ENCODE measurements at places on chromosomes 2 and 18.

- no peak for DNase-seq
Observed at GRCh38 chr18:70329071-70329470, 40.2 kb downstream of the SOCS6 start.

- no peak for DNase-seq
Observed at GRCh38 chr2:187360286-187360685, 87.8 kb downstream of the CALCRL start.

- DNase-seq, result no peak
Observed at GRCh38 chr2:26556309-26557243, 78.7 kb upstream of the OTOF start.

- DNase-seq, result no peak
Observed at GRCh38 chr18:50582500-50582899, 22.6 kb downstream of the MAPK4 start.

DNA sequence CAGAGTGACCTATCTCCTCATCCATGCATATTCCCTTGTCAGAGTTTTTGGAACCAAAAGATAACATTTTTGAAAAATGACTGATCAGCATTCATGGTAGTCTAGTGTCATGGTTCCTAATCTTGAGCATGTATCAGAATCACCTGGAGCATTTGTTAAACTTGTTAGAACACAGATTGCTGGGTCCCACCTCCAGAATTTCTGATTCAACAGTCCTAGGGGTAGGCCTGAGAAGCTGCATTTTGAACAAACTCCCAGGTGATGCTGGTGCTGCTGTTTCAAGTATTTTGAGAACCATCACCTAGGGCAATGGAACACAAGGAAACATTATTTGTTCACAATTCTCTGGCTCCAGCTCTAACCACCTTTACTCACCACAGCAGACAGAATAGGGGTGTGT lies 21.0 kb downstream of the TMEM200C start:
- DNase-seq, result no peak

GRCh38 chr18:23882616-23883276 lies 131.8 kb upstream of the TTC39C start:
- no peak for DNase-seq

DNA sequence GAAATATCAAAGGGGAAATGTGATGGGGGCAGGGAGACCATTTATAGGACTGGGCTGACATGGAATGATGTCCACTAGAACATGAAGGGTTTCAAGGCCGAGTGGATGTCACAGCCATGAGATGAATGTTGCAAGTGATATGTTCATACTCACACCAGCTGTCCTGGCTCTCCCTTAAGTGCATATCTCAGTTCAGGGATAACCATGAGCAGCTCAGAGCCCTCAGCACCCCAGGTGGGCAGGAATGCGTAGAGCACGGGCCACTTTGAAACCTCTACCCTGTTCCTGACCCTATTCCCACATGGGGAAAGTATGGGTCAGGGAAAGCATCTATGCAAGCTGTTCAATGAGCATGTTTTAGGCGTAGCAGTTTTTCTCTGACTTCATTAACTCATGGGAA lies 12.4 kb upstream of the EML4 start:
- DNase-seq, result no peak

- no peak for DNase-seq
Observed at GRCh38 chr18:9494778-9495331, 19.5 kb downstream of the RALBP1 start.

- DNase-seq, result no peak
Observed at GRCh38 chr2:128735296-128735960, 416.8 kb upstream of the HS6ST1 start.

GRCh38 chr2:78992451-78992806 lies 33.1 kb upstream of the REG3G start:
- DNase-seq, result no peak

DNA sequence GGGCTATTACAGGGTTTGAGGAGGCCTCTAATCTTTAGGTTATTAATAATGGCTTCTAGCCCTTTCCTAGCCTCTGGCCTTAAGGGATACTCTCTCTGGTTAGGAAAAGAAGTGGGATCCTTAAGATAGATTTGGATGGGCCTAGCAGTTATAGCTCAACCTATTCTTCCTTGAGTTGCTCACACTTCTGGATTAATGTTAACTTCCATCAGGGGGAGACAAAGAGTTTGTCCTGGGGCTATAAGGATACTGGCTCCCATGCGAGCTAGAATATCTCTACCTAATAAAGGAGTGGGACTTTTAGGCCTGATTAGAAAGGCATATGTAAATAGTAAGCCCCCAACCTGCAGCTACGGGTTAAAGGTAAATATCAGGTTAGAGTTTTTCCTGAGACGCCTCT lies 14.3 kb upstream of the PTH2R start:
- no peak for DNase-seq

- no peak for DNase-seq
Observed at GRCh38 chr2:27925766-27926472, 35.4 kb downstream of the BABAM2 start.

DNA sequence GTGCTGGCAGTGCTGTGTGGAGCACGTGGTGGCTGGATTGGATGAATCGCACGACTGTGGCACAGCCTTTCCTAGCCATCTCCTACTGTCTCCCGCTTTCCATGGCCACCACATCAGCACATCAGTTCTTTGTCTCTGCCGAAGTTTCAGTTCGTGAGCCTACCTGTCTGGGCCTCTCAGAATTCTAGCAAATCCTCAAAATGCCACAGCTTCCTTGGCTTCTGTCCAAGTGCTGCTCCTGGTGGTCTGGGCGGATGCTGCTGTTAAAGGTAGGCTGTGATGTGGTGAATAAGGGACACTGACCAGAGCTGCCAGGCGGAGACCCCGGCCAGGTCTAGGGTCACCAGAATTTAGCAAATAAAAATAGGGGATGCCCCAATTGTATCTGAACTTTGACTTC lies 237.4 kb downstream of the LPIN1 start:
- DNase-seq, result no peak

GRCh38 chr2:27735263-27735904 lies 36.1 kb upstream of the MRPL33 start:
- no peak for DNase-seq

- no peak for DNase-seq
Observed at GRCh38 chr2:173524256-173524955, 169.7 kb downstream of the CDCA7 start.

DNA sequence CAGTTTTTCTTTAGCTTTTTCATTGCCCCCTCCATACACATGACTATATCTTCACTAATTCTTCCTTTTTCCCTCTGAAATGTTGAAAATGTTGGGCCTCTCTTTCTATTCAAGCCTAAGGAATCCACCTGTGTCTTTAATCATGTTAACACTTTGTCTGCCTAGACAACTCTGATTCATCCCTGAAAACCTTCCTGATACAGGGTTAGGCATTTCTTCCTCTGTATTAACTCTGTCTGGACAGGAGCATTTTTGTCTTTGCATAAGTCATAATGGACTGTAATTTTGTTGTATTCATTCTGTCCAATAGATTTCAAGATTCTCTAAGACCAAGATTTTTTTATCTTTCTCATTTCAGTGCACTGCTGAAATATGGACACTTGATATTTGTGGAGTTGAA lies 297.3 kb downstream of the IKZF2 start:
- no peak for DNase-seq

- no peak for DNase-seq
Observed at GRCh38 chr2:160228141-160228917, 28.3 kb upstream of the ITGB6 start.

GRCh38 chr2:101844055-101844635 lies 146.6 kb downstream of the MAP4K4 start:
- DNase-seq, result no peak

- no peak for DNase-seq
Observed at GRCh38 chr2:235170536-235171521, 219.0 kb downstream of the SH3BP4 start.

GRCh38 chr18:75977081-75977480 lies 518.0 kb downstream of the ZNF516 start:
- no peak for DNase-seq

- DNase-seq, result no peak
Observed at GRCh38 chr2:128622371-128622770, 303.7 kb upstream of the HS6ST1 start.

DNA sequence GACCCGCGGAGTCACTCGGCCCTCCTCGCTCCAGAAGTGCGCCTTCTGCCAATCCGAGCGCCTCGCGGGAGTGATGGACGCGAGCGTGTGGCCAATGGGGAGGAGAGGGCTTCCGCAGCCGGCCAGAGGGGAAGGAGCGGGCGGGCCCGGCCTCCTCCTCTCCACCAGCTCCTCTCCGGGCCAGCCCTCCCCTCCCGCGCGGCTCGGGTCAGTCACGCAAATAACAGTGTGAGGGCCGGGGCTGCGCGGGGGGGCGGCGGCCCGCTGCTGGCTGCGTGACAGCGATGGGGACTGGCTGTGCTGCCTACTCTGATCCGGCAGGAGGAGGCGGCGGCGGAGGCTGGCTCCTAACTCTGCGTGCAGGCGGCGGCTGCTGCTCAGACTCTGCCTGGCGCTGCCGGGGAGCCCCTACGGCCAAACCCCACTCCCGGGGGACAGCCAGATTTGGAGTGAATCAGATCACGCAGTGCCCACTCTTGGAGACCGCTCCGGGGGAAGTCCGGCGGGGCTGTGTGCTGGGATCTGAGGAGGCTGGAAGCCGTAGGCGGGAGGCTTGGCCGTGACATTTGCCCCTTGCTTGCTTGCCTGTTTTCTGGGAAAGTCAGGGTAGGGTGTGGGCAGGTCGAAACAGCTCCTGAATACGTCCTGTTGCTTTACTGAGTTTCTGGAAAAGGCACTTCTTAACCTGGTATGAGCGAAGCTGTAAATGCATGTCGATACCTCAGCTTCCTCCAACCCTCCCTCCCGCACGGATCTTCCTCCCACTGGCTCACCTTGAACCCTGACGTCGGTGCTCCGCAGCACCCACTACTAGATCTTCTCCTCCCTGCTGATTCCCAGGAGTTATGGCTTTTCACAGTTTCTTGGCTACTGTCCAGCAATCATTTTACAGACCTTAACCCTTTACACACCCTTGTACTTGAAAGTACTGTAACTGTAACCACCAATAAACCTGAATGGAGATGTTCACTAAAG lies 97.9 kb upstream of the SERTAD2 start:
- peak; percentile 97 for DNase-seq

GRCh38 chr2:60359569-60359968 lies 193.9 kb downstream of the BCL11A start:
- DNase-seq, result no peak

DNA sequence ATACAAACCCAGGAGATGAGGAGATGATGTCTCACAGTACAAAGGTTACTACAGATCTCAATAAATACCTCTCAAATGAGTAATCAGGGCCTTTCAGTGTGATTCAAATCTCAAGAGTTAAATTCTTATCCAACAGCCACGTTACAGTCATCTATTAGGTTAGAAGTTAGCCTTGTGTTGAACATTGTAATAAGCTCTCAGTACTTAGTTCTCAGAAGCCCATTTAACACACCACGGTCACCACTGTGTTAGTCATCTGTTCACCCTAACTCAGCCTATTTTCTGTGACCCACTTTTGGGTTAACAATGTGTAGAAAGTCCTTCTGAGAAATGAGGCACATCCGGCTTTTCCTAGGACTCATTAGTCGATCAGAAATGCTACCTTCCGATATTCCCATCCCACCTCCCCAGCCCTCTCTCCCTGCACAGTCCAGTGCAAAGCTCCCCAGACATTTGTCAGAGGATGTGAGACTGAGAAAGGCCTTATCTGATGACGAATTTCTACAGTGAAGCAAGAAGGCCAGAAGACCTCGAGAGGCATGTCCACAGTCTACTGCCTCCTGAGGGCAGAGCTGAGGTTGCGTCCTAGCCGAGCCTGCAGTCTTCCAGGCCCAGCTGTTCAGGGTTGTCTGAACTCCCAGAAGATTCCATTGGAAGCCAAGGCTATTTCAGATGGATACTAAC lies 92.6 kb downstream of the ACTR2 start:
- DNase-seq, result no peak

DNA sequence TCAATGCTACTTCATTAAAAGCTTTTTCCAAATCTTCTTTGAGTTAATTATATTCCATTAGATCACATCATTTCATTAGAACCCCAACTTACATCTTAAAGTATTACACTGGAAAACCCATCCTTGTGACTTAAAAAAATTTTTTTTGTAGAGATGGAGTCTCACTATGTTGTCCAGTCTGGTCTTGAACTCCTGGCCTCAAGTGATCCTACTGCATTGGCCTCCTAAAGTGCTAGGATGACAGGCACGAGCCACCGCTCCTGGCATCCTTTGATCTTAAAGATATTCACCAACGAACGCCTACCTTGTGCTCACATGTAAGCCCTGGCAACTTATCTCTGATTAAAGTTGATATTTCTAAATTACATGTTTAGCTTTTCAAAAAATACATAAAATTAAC lies 6.7 kb downstream of the LAPTM4A start:
- DNase-seq, result no peak

DNA sequence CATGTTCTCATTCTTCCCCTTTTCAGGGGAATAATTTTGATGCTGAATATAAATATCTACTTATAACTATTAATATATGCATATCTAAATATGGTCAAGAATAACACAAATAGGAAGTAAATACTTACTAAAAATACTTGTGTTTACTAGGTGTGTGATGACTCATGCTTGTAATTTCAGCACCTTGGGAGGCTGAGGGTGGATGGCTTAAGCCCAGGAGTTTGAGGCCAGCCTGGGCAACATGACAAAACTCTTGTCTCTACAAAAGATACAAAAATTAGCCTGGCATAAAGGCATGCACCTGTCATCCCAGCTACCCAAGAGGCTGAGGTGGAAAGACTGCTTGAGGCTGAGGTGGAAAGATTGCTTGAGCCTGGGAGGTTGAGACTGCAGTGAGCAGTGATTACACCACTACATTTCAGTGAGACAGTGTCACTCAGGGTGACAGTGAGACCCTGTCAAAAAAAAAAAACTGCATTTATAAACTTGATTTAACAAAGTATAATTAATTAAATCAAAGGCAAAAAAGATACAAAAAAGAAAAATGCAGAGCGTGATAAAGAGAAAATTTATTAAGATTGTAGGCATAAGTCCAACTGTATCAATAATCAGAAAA lies 703.1 kb upstream of the VRK2 start:
- DNase-seq, result no peak

GRCh38 chr2:127811397-127812321 lies 688 bp upstream of the WDR33 start:
- DNase-seq, result no peak

DNA sequence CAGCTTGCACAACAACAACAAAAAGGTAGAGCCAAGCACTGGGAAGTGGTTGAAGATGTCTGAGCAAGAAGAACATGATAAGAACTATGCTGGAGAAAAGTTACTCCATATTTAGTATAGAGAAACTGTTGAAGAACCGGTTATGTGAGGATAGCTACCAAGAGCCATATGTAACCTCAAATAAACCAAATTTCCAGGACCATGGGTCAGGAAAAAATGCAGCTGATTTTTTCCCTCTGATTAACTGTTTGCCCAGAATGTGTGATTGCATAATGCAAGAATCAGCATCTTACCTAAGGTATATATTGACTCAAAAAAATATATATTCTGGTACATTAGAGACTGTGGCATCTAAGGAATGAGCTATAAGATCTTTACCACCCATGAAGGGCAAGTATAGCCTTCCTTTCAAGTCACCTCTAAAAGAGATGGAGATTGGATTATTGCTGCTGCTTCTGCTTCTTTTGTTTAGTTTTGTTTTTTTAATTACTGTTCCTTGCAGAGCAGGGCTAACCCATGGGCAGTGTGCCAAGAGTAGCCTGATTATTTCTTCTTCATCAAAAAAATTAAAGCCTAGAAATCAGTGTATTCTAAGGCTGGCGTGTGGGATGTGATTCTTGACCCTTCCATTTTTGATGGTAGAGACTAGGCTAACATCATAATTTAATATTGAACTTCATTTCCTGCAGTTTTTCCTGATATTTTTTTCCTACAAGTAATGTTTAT lies 76.9 kb upstream of the MAP3K20 start:
- DNase-seq, result no peak

Data from activated T-helper 2 cell treated with anti-CD3 and anti-CD28 coated beads, Interferon-gamma antibody, Interleukin-2, Interleukin-4, amounts not matched to agents 10 μg/mL and 5 μg/mL and 100 μg/mL, durations not matched to agents 14 hours and 24 hours and 36 hours (primary cell).